ENCODE measurements at places on chromosomes 2 and 18.

- no peaks in the 10 kb centered on the region for H3K4me1 ChIP-seq
- H3K27ac ChIP-seq = no peak overlapping the region
- no peaks in the 10 kb centered on the region for H3K36me3 ChIP-seq
- no peak overlapping the region for H3K4me3 ChIP-seq
Observed at GRCh38 chr2:210233487-210233886, 8.2 kb upstream of the ACADL start.

DNA sequence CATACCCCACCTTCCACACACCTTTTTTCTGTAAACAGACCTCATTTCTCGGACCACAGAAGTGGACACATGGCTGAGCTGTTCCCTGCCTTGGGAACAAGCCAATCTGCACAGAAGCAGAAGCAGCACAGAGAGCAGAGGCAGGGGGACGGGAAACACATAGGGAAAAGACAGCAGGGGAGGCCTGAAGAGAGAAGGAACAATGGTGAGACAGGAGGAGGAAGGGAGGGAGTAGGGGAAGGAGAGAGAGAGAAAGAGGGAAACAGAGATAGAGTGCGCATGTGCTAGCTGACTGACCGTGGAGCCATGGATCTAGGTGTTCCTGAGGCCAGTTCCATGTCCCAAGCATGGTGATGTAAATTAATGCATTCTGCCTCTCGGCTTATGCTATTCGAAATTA lies 119.7 kb downstream of the NOL10 start:
- no peak for DNase-seq
- no peak overlapping the region for H3K4me3 ChIP-seq
- no peak overlapping the region for H3K27ac ChIP-seq
- no peaks in the 10 kb centered on the region for H3K4me1 ChIP-seq
- H3K27me3 ChIP-seq = no peaks in the 10 kb centered on the region

- no peaks in the 10 kb centered on the region for H3K36me3 ChIP-seq
- H3K4me1 ChIP-seq = peaks cover 3% of the 10 kb centered on the region
- no peak overlapping the region for H3K4me3 ChIP-seq
- no peaks in the 10 kb centered on the region for H3K27me3 ChIP-seq
Observed at GRCh38 chr2:173130496-173131465, 55.1 kb downstream of the MAP3K20 start.

DNA sequence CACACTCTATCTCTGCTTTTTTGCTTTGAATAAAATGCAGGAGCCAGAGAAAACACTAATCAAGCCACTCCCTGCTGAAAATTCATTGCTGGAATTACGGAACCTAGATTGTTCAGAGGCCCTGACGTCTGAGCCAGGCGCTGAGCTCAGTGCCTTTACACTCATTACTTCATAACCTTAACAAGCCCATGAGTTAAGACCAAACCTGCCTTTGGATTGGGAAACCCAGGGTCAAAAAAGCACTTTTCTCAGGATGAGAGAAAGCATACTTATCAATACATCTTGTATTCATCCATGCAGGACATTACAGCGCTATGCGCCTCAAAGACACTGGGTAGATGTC lies 762 bp downstream of the INO80C start:
- no peaks in the 10 kb centered on the region for H3K36me3 ChIP-seq
- peak overlapping the region; percentile 85 for H3K4me3 ChIP-seq
- no peaks in the 10 kb centered on the region for H3K27me3 ChIP-seq
- H3K4me1 ChIP-seq = peaks cover 4% of the 10 kb centered on the region

DNA sequence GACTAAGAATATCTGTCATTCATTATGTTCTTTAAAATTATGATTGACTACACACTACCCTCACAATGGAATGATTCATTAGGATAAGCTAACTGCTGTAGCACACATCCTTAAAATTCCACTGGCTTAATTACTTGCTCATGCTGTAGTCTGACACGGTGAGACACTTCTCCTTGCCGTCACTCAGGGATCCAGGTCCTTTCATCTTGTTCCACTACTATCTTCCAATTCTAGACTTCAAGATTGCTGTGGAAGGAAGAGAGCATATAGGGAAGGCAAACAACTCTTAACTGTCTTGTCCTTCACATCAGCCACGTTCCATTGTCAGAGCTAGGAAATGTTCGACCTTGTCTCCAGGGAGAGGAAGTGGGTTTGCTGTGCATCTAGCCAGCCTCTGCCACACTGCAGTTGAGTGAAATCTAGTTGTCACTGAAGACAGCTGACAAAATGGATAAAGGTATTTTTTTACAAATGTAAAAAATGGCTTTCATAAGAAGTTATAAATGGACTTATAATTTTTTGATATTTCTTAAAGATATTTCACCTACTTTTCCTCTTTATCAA lies 30.1 kb downstream of the GREB1L start:
- peaks cover 2% of the 10 kb centered on the region for H3K4me1 ChIP-seq
- H3K27ac ChIP-seq = no peak overlapping the region
- H3K4me3 ChIP-seq = no peak overlapping the region
- no peaks in the 10 kb centered on the region for H3K36me3 ChIP-seq
